ENCODE measurements at places on chromosomes 2 and 18.

DNA sequence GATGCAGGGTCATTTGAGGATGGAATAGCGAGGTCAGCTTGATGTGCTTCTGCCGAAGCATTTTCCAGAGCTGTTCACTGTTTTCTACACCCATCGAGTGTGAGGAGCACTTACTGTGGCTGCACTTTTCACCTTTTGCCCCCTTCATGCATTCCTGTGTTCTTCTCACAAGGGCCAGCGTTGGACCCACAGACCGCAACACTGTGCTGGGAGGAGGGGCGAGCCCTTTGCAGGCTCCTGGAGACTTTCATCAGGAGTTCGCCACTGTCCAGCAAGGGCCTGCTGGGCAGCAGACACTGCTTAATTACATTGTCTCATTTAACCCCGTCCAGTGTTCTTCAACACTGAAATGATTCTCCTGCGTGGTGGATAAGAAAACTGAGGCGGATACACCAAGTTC is 29.9 kb downstream of the CYP26B1 start:
- DNase-seq: no peak

DNA sequence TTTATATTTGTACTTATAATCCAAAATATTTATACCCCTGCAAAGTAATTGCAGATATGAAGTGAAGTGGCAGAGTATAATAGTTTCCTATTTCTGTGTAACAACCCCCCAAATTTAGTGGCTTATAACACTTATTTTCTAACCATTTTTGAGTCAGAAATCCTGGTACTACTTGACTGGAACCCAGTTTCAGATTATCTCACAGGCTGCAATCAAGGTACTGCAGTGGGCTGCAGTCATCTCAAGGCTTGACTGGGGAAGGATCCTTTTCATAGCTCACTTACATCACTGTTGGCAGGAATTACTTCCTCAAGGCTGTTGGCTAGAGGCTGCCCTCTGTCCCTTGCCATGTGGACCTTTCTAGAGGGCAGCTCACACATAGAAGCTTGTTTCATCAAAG is 558.2 kb upstream of the PKDCC start:
- no peak for DNase-seq

DNA sequence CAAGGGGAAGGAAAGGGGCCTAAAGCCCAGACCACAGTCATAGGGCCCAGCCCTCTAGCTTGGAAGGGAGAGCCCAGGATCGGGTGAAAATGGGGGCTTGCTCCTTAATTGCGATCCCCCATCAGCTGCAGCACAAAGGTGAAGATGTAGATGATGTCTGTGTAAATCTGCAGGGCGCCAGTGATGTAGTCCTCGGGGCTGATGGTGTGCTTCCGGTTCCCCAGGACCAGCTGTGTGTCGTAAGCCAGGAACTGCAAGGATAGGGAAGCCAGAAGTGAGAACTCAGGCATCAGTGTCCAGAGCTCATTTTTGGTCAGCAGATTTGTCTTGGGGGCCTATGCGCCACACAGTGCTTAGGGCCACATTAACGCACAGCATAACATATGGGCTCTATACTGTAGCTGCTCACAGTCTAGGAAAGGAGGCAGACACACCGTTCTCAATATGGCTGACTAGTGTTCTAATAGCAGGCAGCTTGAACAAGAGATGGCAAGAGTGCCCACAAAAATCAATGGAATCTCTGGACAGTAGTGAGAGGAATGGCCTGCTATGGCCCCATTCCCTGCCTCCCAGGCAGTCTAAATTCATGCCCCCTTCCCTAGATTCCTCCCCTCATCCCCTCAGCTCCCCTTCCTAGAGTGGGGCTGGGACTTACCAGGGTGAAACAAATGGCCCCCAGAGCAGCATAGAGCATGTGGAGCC is 5.2 kb downstream of the PNKD start:
- DNase-seq: no peak

DNA sequence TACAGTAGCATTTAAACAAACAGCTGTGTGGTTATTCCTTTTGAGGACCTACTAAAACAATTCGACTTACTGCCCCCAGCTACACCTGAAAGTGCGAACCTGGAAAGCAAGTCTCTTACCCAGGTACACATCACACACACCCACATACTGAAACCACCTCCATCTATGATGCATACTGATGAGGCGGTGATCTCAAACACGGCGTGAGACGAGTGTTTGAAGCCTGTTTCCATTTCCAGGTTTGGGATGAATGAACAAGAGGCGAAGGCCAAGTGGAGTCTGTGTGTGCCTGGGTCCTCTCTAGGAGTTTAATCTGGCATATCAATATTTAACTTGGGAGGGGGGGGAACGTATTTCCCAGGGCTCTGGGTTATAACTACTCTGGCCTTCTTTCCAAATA is 1.6 kb downstream of the TMEM185B start:
- DNase-seq: no peak

DNA sequence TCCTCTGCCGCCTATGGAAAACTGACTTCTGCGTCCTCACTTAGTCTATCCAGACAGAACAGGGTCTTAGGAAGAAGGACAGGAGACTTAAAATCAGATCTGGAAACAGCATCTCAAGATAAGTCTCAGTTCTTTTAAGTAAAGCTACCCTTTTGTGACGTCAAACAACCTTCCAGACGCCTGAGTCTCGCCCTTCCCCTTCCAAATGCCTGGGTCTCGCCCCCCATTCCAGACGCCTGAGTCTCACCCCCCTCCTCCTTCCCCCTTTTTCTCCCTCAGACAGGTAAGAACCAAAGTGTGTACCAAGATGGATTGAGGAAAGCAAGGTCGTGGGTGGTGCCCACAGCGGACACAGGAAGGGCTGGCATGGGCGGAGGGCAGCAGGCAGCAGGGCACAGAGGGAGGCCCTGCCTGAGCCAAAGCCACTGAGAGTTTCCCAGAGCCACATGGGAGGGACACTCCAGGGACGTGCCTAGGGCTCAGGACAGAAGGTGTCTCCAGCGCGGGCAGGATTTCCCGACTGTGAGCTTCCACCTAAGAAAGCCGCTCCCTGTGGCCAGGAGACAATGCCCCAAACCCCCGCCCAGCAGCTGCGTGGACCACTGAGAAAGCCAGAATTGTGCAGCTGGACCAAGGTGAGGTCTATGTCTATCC is 51.3 kb downstream of the ANKMY1 start:
- no peak for DNase-seq

GRCh38 chr2:123935405-123935804 is 89.7 kb upstream of the CNTNAP5 start:
- DNase-seq: no peak

GRCh38 chr18:361941-362310 is 94.1 kb upstream of the THOC1 start:
- no peak for DNase-seq
